ENCODE measurements at places on chromosomes 16 and 17.
A peak's percentile ranks its signal among the peaks of the same experiment; 100 is the strongest.

GRCh38 chr17:978103-979093, 1.2 kb downstream of the NXN start:
- DNase-seq, result peak; percentile 76

- DNase-seq, result no peak
Measured at GRCh38 chr16:10228779-10229178, 46.6 kb upstream of the GRIN2A start.

DNA sequence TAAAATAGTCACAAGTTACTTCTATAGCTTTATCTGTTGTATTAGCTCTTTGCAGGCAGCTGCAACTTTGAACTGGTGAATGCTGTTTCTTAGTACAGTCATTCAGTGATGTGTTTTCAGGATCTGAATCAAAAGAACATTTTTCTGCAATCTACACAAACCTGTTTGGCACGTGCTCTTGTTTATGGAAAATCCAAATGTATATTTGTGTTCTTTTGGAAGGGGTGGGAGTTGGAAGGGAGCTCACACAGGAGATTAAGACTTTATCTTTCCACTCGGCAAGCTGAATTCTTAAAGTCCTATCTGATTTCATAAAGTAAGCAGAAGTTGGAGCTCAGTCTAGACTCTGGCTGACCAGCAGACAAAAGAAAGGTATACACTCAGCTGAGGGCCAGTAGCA, 300.2 kb downstream of the MAP2K6 start:
- no peak for DNase-seq

DNA sequence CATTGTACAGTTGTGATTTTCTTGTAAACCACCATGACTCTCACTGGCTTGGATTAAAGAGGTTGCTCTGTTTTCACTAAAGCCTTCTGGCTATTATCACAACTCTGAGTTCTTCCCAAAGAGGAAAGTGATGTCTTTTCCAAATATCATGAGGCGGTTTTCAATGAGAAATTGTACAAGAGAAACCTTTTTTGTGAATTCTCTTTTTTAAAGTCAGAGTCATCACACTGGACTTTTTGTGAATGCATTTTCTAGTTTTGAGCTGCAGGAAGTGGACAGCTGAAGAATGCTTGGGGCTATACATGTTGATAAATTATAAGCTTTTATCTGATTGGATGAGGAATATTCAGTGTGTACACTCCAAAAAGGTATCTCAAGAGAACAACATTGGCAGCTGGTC, 100.2 kb downstream of the PHKB start:
- DNase-seq, result no peak

GRCh38 chr17:29390851-29391631, 878 bp downstream of the TAOK1 start:
- DNase-seq, result peak; percentile 72

DNA sequence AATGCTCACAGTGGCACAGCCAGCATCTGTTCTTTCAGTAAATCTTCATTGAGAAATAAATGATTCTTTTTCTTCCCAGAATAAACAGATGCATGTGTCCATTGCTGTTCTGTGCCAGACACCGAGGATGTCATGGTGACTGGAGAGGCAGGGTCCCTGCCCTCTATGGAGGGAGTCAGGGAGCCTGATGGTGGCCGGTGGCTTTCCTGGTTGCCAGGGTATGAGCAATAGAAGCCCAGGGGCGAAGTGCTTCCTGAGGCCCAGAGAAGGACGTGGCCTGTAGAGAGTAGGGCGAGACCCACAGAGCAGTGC, 29.9 kb upstream of the NUDT16L1 start:
- no peak for DNase-seq

DNA sequence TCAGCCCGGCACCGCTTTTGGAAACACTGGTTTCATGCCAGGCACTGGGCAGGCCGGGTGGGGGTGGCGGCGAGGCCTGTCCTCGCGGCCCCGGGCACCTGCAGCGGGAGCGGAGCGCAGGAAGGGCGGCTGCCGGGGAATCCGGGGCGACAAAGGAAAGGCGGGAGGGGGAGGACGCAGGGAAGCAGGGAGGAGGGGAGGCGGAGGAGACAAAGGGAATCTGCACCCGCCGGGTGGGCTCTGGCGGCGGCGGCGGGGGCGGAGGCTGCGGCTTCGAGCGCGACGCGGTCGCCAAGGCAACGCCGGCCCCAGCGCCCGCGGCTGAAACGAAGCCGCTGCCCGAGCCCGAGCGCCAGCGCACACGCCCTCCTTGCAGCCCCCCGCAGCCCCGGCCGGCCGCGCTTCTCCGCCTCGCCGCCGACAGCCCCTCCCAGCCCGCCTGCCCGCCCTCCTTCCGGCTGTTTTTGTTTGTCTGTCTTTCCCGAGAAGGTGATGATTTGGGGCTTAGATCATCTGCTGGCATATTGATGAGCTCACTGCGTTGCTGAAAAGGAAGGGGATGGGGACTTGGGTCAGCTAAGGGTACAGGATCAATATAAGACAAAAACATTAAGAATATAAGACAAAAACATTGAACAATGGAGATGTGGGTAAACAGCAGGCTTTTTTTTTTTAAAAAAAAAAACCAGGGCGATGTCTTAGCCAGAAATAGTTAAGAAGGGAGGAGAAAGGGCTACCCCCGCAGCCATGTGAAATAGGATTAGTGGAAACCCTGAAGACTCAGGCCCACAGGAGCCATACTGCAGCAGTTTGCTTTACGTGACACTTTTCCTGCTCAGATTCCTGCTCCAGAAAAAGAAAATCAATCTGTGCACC, 32.7 kb downstream of the CDK5R1 start:
- peak; percentile 98 for DNase-seq

DNA sequence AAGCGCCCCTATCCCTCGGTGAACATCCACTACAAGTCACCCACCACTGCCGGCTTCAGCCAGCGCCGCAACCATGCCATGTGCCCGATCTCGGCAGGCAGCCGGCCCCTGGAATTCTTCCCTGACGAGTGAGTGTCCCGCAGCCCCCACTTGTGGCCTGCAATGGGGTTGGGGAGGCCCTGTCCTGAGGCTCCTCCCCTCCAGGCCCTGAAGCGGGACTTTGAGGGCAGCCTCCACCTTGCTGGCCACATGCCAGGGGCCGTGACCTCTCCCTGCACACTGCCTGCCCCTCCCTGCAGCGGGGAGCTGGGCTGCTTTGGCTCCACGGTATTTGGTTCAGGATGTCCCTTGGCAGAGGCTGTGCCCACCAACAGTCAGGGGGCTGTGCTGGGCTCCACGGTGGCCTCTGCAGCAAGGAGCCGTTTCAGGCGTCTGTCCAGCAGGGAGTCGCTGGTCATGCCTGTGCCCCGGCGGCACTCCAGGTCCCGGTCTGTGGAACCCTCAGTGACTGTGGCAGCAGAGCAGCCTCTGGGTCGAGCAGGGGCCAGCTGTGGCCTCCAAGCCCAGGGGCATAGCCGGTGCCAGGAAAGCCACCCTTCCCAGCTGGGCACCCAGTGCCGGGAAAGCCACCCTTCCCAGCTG, 8.3 kb downstream of the NME3 start:
- DNase-seq, result peak; percentile 20

GRCh38 chr16:50731989-50732832, 9.7 kb upstream of the CYLD start:
- DNase-seq, result no peak

- no peak for DNase-seq
Measured at GRCh38 chr16:57244463-57244766, 644 bp upstream of the ARL2BP start.

DNA sequence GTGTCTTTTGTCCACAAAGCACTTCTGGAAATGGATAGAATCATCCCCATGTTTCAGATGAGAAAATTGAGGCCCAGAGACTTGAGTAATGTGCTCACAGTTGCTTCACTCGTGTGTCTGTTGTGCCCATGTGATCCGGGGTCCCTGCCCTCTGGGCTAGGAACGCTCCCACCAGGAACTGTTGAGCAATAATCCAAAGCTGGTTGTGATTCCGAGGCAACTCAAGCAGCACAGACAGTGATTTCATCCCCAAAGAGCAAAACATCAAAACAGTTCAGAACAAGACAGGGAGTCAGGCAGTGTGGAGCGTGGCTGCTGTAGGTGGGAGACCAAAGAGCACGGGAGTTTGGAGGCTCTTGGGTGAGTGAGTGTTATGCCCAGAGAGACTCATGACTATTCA, 205.0 kb upstream of the ASIC2 start:
- DNase-seq, result no peak

All from neural progenitor cell (in vitro differentiated cells).